ENCODE measurements at places on chromosomes 11 and 22.

DNA sequence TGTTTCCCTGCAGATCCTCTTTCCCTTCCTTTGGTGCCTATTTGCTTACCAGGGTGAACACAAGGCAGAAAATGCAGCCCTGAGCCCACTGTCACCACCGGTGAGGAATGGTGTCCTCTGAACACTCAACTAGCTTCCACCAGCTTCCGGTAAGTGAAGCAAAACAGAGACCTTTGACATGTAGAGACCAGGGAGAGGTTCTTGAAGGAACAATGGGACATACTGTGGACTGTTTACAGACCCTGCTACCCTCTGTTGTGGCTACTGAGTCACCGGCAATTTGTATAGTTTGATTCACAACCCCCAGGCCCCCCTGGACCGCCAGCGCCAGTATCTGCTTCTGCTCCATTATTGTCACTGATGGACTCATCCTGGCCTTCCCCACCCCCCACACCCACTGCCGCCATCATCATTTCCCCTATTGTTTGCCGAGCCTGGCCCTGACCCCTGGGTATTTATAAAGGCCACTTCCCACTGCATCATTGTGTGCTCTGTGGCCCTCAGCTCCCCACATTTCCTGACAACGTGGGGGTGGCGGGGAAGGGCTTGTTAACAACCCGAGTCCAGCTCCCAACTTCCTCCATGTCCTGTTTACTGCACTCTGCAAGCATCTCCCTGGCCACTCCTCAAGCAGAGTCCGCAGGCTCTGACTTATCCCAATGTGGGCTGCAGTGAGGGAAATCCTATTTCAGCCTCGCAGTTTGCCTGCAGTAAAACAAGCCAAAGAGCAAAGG is 252.9 kb downstream of the ETS1 start:
- no peak for DNase-seq

GRCh38 chr11:85821636-85822035 is 10.7 kb upstream of the SYTL2 start:
- no peak for DNase-seq

DNA sequence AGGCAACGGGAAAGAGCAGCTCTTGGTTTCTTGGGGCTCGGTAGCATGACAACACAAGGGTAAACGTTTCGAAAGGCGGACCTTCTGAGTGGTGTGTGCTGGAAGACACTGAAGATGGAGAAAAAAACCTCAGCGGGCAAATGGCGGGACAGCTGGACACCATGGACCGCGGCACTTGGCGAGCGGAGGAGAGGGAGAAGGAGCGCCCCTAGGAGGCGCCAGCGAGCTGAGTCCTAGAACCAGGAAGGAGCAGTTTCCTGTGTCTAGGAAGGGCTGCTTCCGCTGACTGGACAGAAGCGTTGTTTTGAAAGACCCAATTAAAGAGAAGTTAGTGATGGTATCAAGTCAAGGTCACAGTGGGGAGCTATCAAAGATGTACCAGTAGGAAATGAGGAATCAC is 44.0 kb upstream of the OPCML start:
- DNase-seq, result no peak

GRCh38 chr11:113979431-113979830 is 4.5 kb downstream of the HTR3A start:
- DNase-seq, result no peak

- no peak for DNase-seq
Measured at GRCh38 chr11:70112017-70112434, 33.9 kb downstream of the ANO1 start.

GRCh38 chr11:95341221-95341620 is 110.2 kb upstream of the SESN3 start:
- DNase-seq, result no peak

DNA sequence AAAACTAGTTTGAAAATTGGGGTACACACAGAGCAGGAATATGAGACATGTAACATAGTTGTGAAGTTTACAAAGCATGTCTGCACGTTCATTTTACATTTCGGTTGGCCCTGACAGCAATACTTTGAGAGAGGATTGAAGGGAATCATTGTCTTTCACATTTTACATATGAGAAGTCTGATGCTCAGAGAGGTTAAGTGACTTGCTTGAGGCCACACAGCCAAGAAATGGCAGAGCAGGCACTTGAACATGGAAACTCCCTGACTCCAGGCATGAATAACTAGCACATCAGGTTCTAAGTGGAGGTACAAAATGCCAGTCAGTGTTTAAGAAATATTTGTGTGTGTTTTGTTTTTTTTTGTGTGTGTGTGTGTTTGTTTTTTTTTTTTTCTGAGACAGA is 53.6 kb downstream of the APOL3 start:
- DNase-seq, result no peak

DNA sequence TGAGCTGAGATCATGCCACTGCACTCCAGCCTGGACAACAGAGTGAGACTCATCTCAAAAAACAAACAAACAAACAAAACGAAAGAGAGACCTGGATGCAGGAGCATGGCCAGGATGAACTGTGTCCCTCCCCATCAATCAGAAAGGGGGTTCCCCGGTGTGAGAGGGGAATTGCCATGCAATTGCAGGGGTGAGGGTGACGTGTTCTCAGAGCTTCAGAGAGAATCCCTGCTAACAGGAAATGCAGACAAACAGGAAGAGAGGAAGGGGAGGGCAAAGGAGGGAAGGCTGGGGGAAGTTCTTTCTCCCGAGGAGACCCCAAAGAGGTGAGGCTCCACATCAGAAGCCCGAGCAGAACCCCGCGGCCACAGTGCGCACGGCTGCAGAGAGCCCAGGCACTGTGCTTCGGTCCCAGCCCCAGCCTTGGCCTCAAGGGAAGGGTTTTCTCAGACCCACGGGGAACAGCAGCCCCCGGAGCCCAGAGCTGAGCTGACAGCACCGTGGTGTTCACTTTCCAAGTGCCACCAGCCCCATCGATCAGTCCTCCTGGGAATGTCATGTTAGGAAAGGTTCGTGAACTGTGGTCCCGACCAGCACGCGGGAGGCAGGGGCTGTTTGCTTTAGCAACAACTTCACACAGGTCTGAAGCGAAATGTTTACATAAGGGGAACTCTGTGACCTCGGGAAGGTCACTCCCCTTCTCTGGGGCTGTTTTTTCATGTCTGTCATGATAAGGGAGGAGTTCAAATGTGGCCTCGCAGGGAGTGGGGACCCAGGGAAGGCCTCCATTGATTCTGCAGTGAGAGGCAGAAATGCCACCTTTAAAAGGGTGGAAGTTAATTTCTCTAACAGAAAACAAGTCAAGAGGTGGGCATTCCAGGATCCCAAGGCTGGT is 108.0 kb upstream of the ANO1 start:
- no peak for DNase-seq

DNA sequence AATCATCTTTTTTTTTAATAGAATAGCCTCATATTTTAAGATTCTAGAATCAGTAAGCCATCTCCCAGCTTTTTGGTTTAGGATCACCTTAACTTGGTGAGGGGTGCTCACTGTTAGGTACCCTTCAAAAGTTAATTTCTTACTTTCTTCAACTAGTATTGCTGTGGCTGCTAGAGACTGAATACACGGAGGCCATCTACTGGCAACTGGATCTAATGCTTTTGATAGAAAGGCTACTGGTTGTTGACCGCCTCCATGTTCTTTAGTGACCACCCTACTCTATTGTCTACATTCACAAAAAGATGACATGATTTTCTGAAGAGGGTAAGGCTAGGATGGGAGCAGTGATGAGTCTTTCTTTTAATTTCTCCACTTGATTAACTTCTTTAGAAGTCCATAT is 16.7 kb upstream of the ALDH3B2 start:
- DNase-seq, result no peak

GRCh38 chr22:47006433-47006832 is 244.0 kb downstream of the TBC1D22A start:
- no peak for DNase-seq

GRCh38 chr11:64251016-64251752 is at the start of gene PLCB3:
Gene PLCB3, plus strand, starts transcription at chr11:64251530. Its CDS starts 120 bp downstream, at chr11:64251650.
- DNase-seq, result peak; percentile 67

- DNase-seq, result no peak
Measured at GRCh38 chr22:22591348-22592299, 32.6 kb upstream of the PRAME start.

Data from substantia nigra (tissue), 51 donors.